ENCODE measurements at places on chromosomes 3 and 15.

GRCh38 chr3:136667081-136667480 is 85.1 kb downstream of the STAG1 start:
- no peak for DNase-seq

DNA sequence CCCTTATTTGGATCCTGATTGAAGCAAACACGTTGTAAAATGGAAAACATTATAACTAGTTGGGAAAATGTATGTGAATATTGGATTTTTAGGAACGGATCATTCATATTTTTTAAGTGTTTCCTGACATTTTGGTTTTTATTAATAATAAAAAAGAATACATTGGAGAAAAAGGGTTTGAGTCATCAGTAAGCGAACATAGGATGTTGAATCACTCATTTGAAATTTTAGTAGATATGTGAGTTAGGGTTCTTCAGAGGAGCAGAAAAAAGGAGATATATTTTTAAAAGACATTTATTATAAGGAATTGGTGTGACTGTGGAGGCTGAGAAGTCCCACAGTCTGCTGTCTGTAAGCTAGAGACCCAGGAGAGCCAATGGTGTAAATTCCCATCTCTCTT is 258.5 kb downstream of the PTPRG start:
- no peak for DNase-seq

GRCh38 chr3:31391150-31391549 is 141.6 kb upstream of the STT3B start:
- no peak for DNase-seq

GRCh38 chr15:72796210-72796514 is 12.6 kb upstream of the ADPGK start:
- DNase-seq = no peak

DNA sequence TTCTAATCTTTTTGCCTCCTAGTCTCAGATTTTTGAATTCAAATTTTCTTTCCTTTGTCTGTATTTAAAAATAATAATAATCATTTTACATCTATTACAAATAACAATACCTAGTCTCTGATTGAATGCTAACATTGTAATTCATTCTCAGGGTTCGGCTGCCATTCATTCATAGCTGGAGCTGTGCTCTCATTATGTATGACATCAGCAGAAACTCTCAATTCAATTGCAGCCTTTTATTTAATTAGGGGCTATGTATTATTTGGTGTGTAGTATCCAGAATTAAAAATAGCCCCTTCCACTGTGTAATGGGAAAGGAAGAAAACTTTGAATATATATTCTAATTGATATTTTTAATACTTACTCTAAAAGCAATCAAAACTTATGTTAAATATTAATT is 270.4 kb upstream of the MDFIC2 start:
- DNase-seq = no peak

DNA sequence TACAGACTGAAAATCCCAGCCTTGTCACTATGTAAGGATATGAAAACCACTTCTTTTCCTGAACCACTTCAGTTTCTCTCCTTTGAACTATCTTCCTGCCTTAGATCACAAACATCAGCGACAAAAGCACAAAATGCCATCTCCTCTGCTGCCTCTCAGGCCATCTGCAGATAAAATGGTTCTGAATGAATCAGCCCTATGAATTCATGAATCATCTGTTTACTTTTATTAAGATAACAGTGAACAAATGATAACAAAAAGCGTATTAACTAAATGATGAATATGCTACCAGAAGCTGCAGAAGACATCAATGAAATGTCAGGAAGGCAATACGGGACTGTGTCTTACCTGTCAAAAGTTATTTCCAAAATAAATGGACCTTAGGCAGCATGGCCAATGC is 928.1 kb downstream of the ROBO1 start:
- DNase-seq = no peak

DNA sequence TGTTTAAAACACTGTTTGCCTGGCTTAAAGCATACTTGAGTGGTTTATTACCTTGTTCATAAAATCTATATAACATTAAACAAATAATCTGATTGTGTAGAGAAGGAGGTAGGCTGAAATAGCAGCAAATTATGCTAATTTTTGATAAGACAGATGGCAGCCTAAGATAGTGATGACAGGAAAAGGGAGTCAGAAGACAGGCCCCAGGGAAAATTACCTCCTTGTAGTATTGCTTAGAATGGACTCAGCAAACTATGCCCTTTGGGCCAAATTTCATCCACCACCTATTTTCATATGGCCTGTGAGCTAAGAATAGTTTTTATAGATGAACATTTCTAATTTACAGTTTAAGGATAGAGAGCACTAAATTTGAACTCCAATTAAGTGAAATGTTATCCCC is 37.8 kb downstream of the CHD2 start:
- no peak for DNase-seq
